Stimulated activated CD8-positive, alpha-beta memory T cell treated with anti-CD3 and anti-CD28 coated beads, Interleukin-12 subunit alpha, Interleukin-12 subunit beta, amount 100 ng/mL, for 4 hours (primary cell): ENCODE measurements at places on chromosomes 2 and 18.

- no peak for DNase-seq
Measured at GRCh38 chr2:61326423-61326822, 144.5 kb downstream of the USP34 start.

DNA sequence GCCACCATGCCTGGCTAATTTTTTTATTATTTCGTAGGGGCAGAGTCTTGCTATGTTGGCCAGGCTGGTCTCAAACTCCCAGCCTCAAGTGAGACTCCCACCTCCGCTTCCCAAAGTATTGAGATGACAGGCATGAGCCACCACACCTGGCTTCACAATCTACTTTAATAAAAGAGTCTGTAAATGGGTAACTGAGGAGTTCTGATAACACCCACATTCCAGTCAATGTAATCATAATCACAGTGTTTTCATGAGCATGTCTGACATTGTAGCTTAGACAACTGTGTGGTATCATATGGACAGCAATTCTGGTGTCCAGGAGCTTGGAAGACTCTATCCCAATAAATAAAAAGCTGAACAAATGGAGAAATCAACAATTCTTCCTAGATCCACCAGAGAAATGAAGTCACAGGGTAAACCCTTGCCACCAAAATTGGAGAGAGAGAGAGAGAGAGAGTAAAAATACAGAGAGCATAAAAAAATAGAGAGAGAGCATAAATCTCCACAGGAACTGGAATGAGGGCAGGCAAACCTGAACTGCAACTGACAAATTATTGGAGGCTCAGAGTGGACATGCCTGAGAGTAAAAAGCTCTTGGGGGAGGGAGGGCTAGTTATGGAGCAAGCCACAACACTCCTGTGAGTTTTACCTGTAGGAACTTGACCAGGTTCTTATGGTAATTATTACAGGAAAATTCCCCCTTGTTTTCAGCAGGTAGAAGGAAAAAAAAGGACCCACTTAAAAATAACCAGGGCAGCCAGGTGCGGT lies 12.4 kb upstream of the NBEAL1 start:
- DNase-seq, result no peak

DNA sequence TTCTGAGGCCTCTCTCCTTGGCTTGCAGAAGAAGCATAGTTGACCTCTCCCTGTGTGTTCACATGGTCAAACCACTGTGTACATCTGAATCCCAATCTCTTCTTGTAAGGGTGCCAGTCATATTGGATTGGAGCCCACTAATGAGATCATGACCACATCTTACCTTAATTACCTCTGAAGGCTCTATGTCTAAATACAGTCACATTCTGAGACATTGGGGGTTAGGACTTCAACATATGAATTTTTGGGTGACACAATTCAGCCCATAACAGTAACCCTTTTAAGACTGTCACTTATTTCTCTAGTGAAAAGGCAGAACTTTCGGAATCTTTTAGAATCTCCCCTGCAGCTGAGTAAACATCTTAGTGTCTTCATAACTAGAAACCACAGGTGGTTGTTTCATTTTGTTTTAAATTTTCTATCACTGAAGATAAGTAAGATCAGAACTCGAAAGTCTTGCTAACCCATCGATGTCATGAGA lies 33.3 kb downstream of the BMP10 start:
- DNase-seq, result no peak

GRCh38 chr2:73839653-73840411 lies 11.1 kb downstream of the STAMBP start:
- no peak for DNase-seq

DNA sequence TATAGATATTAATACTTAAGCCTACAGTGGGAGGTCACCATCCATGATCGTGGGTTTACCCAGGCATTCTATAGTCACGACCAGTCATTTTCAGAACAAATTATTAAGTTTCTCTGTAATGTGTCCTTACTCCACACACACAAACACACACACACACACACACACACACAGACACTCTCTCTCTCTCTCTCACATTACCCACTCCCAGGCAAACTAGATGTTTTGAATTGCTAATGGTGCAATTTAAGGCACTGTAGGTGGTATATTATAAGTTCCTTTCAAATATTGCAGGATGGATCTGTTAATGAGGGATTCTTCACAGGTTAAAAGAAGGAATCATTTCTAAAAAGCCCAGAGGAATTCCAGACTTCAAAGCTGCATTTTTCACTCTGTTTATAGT lies 657.8 kb downstream of the MBD2 start:
- DNase-seq, result no peak
